ENCODE measurements at places on chromosomes 4 and X.

DNA sequence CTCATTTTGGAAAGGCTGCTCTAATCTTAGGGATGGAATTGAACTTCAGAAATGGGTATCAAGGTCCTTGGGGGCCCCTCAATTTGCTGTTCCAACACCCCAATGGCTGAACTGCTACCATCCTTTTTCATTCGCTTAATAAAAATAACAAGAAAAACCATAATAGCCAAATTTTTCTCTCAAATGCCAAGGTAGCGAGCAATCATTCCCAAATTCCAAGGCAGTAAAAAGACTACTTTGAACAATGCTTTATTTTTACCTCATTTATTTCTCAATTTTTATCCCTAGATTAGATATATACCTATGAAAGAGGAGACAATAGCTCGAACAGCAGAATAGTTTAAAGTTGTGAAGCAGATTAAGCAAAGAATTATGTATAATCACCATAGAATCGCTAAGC is 323.4 kb upstream of the SLC7A11 start:
- no peak for DNase-seq

- DNase-seq: no peak
Observed at GRCh38 chr4:129098531-129099001, 2.6 kb downstream of the C4orf33 start.

- DNase-seq: no peak
Observed at GRCh38 chrX:21158678-21159077, 215.5 kb upstream of the CNKSR2 start.

- DNase-seq: no peak
Observed at GRCh38 chrX:40872351-40872750, 137.0 kb upstream of the MED14 start.

GRCh38 chr4:17719106-17719505 is 62.3 kb downstream of the FAM184B start:
- DNase-seq: no peak

DNA sequence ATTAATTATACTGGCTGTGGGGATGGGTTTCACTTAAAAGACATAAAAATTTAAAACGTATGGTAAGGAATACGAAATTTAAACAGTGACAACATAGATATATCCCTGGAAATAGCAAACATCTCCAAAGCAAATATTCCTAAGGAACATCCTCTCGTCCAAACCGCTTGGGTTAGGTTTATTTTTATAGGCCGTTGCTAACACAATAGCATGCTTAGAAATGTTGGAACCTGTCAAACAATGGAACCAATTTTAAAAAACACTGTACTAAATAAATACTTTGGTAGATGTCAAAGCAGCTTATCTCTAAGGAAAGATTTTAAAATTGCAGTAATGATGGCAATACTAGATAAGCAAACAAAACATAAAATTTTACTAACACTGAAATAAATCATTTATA is 45.4 kb downstream of the SEC24D start:
- no peak for DNase-seq

- no peak for DNase-seq
Observed at GRCh38 chr4:8545439-8545765, 34.8 kb upstream of the GPR78 start.

DNA sequence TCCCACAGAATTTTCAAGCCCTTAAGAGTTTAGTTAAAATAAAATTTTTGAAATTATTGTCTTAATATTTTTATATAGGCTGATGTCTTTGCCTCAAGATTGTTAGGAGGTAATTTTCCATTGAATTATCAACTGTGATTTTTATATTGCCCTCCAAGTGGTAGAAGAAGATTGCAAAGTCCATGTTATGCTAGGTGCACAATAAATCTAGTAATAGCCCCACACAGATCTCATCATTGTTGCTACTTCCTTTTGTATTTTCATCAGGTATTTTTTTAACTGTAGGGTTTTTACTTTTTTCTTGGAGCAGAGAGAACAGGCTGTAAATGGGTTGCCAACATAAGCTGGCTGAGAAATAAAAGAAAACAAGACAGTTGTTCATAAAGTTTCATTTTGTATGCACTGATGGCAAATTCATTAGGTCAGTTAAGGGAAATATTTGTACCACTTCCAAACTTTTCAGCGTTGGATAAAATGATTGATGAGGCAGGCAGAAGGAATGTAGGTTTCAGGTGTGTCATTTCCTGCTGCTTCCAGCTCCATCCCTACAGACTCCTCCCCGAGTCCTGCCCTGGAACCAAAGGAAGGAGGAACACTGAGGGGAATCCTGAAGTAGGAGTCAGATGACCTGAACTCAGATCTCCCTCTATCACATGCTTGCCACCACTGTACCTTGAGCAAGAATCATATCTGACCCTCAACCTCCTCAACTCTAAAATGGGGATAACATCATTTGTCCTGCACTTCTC is 105.5 kb downstream of the PRRG1 start:
- no peak for DNase-seq

- no peak for DNase-seq
Observed at GRCh38 chrX:112137276-112137675, 54.7 kb upstream of the TRPC5 start.

GRCh38 chr4:48499551-48500066 is 9.6 kb downstream of the ZAR1 start:
- no peak for DNase-seq

DNA sequence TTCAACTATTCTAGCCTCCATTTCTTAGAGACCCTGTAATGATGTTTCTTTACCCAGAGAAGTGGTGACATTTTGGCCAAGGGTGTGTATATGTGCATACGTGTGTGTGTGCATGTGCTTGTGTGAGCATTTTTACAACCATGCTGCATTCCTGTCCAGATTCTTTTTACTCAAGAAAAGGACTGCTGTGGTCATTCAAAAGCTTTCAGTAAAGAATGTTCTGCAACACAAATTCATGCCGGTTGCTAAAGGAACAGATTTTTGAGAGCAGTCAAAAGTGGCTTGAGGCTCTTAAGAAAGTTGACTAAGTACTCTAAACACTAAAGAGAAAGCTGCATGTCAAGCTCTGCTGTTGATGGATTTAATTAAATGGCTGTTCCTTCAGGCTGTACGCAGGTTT is 65.0 kb upstream of the FMR1 start:
- no peak for DNase-seq

DNA sequence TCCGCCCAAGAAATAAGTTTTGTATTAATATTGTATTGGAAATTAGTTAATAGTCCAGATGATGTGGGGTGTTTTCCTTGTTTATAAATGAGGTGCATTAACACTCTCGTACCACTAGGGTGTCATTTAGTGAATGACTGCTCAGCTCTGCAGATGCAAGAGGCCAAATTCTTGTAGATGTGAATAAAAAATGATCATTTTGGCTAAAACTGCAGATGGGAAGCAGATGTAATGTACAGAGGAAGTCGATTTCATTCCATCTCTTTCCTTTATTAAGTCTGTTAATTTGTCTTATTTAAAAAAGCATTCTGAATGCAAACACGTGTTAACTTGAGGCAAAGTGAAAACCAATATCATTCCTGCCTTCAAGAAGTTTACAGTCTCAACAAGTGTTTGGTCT is 108.1 kb downstream of the DHX15 start:
- DNase-seq: no peak

GRCh38 chr4:183959319-183960045 is 54.4 kb downstream of the STOX2 start:
- no peak for DNase-seq

- no peak for DNase-seq
Observed at GRCh38 chr4:55928846-55929245, 19.9 kb upstream of the CEP135 start.

DNA sequence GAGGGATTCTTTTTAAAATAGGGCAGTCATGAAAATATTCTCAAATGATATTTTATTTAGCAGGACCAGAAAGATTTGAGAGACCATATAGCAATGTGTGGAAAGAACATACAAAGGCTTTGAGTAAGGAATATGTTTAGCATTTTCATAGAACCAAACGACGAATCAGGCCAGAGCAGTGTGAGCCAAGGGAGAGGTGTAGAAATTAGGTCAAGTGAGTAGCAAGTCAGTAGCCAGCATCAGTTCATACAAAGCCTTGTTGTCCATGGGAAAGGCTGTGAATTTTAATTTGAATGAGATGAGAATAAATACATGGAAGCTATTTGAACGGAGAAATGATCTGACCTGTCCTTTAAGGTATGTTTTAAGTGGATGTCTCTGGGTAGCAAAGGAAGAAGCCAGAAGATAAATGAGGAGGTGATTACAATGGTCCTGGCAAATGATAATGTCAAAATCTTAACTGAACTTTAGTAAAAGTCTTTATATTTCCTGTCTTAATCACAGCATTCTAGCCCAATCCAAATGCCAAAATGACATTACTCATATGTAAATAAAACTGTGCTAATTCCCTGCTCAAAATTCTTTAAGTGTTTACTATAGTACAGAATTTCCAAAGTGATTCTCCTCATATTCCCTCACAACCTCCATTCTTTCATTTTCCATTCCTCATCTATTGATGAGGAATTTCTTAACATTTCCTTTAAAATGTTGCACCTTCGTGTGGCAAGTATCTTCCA is 155.7 kb upstream of the SLIT2 start:
- DNase-seq: no peak

DNA sequence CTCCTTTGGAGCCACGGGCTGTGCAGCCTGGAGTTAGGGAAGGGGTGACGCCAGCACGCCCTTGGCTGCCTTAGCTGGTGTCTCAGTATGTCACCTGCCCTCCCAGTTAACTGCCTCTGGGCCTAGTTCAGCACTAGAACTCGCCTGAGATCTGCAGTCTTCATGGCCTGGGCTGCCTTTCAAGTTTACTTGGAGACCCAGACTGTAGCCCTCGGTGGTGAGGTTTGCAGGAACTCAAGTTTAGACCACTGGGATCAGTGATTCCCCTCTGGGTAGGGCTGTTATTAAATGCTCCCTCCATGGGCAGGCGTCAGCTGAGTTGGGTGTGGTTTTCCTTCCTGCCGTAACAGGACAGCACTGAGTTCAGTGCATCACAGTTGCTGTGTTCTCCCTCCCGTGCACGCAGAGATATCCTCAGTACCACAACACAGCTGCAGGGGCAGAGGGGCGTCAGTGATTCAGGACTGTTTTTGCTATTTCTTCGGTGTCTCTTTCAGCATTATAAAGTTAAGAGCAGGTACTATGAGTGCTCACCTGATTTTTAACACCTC is 30.5 kb downstream of the PLAC8 start:
- no peak for DNase-seq

DNA sequence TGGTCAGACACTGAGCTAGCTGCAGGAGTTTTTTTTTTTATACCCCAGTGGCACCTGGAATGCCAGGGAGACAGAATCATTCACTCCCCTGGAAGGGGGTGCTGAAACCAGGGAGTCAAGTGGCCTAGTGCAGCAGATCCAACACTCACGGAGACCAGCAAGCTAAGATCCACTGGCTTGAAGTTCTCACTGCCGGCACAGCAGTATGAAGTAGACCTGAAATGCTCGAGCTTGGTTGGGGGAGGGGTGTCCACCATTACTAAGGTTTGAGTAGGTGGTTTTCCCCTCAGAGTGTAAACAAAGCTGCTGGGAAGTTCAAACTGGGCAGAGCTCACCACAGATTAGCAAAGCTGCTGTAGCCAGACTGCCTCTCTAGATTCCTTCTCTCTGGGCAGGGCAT is 537.9 kb upstream of the LCORL start:
- DNase-seq: no peak

- no peak for DNase-seq
Observed at GRCh38 chr4:14165222-14165920, 537.8 kb upstream of the BOD1L1 start.

- no peak for DNase-seq
Observed at GRCh38 chr4:19592391-19592790, 659.3 kb upstream of the SLIT2 start.

GRCh38 chr4:178339769-178340168 is 897.5 kb upstream of the AGA start:
- DNase-seq: no peak

GRCh38 chr4:65791111-65791811 is 121.0 kb upstream of the EPHA5 start:
- DNase-seq: no peak

- DNase-seq: no peak
Observed at GRCh38 chrX:100720301-100720700, 11.6 kb downstream of the SYTL4 start.

DNA sequence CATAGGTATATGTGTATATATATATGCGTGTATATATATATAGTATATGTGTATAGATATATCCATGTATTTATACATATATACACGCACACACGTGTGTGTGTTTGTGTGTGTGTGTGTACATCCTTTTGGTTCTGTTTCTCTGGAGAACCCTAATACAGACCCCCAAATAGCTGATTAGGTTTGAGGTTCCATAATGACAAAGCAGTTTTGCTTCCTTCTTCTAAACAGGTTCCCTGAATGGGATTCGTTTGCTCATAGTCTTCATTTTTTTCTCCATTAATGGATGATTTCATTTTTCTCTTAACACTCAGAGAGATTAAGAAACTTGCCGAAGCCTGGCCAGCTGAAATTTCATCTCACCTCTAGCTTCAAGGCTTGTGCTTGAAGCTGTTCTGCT is 234.0 kb upstream of the BCOR start:
- DNase-seq: no peak

GRCh38 chrX:66233209-66233608 is 69.2 kb downstream of the HEPH start:
- no peak for DNase-seq

All from stimulated activated CD4-positive, alpha-beta T cell treated with anti-CD3 and anti-CD28 coated beads, TNF-alpha, amount 100 ng/mL, for 1 hour (primary cell).